Common myeloid progenitor, CD34-positive (primary cell): ENCODE measurements at places on chromosomes 5 and 9.
A peak's percentile ranks its signal among the peaks of the same experiment; 100 is the strongest.

DNA sequence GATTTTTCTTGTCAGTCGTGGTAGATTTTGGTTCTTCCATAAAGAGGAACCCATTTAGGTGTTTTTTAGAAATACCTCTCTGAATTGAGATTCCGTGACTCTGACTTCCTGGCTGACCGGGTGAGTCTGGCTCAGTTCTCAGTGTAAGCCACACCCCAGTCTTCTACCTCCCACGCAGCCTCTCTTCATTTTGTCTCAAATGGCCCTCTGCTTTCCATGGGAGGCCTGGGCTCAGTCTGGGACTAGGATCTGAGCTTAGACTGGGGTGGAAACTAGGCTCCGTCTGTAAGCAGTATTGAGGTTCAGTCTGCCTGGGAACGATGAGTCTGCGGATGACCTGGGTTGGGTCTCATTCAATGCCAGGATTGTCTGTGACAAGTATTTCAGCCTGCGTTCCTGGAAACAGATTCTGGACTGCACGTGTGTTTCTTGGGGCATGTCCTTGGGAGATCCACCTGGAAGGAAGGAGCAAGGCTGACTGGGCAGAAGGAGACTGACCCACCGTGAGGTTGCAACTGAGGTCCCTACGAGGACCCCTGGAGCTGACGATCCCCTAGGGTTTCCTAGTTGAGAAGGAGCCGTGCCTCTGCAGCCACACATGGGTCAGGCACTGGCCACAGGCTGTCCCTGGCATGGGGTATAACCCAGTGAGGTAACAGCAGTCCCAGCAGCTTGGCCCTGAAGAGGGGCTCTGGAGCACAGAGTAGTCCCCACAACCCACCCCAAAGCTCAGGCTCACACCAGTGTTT lies 12.4 kb upstream of the CRB2 start:
- no peak for DNase-seq

- no peak for DNase-seq
Measured at GRCh38 chr9:112757282-112757883, 6.8 kb downstream of the SNX30 start.

GRCh38 chr5:132086277-132086794 lies 12.7 kb downstream of the CSF2 start:
- no peak for DNase-seq

- DNase-seq, result no peak
Measured at GRCh38 chr5:31916327-31916726, 257.8 kb downstream of the GOLPH3 start.

- DNase-seq, result no peak
Measured at GRCh38 chr5:110517396-110517795, 209.1 kb downstream of the TMEM232 start.

- no peak for DNase-seq
Measured at GRCh38 chr5:35377653-35378052, 147.4 kb upstream of the PRLR start.

- DNase-seq, result no peak
Measured at GRCh38 chr5:170971-171800, 20.1 kb upstream of the LRRC14B start.

GRCh38 chr5:10513501-10514442 lies 50.1 kb upstream of the ANKRD33B start:
- peak; percentile 72 for DNase-seq

GRCh38 chr9:128716581-128717254 lies 7.2 kb downstream of the ZDHHC12 start:
- DNase-seq, result no peak

DNA sequence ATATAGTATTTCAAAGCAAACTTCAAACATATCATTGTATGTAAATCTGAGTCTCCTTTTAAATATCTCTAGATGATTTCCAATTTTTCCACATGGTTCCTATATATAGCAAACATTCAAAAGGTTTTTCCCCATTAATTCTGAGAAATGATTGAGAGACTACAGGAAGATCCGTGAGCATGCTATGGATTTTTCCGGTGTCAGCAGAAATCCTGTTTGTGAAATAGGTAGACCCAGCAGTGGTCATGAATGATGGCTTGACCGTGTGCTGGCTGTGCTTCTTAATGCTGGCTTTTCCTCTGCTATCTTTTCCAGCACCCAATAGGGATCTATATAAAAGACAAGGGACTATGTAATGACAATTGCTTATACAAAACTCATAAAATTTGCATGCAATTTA lies 485.3 kb downstream of the PSAT1 start:
- DNase-seq, result no peak

DNA sequence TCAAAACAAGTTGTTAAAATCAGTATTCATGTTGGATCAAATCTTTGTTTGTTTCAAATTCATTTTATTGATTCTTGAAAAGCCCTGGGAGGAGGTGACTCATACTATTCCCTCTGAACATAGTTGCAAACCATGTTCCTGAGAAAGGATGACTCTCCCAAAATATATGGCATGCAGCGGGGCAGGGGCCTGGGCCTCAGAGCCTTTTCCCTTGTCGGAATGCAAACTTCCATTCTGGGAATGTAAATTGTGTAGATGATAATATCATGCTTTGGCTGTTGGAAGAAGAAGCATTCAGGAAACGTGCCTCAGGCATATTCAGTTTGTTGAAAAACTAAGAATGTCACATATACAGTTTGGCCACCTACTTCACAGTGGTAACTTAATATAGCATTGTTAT lies 242.0 kb downstream of the AUH start:
- no peak for DNase-seq

- DNase-seq, result no peak
Measured at GRCh38 chr9:137083394-137084004, 3.3 kb upstream of the MAN1B1 start.

- DNase-seq, result no peak
Measured at GRCh38 chr9:14400658-14400995, 86.7 kb upstream of the NFIB start.

GRCh38 chr5:3862906-3863305 lies 267.3 kb downstream of the IRX1 start:
- DNase-seq, result no peak

- DNase-seq, result no peak
Measured at GRCh38 chr9:122007837-122008236, 85.3 kb downstream of the TTLL11 start.

- DNase-seq, result no peak
Measured at GRCh38 chr5:137415231-137415681, 83.9 kb downstream of the SPOCK1 start.

DNA sequence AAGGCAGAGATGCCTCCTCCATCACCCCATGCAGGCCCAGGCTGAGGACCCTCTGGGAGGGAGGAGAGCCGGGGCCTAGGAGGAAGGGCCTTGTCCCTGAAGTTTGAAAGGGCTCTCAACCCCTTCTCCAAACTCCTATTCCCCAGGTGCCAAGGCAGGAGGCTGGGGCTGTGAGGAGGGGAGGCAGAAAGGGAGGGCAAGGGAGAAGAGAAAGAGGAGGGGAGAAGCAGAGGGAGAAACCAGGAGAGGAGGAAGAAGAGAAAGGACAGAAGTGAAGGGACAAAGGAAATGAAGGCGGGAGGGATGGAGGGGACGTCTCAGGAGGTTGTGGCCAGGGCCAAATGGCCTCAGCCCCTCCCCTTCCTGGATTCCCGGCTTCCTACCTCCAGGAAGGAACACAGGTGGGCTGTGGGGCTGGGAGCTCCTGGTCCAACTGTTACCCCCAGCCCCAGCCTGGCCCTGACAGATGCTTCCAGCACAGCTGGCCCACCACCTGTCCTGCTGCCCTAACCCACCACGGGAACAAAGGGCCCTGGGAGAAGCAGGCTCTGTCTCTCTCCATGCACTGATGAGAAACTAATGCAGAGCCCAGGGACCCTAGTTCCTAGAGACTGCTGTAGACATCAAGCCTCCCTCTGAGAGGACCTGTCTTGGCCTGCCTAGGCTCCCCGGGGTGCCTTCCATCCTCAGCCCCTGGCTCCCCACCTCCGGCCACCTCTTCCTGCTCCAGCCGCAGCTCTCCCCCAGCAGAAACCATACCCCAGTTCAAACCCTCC lies 3.5 kb downstream of the DBN1 start:
- DNase-seq, result no peak

GRCh38 chr5:128870923-128871322 lies 94.4 kb upstream of the SLC27A6 start:
- no peak for DNase-seq

- DNase-seq, result no peak
Measured at GRCh38 chr5:131720714-131721113, 76.1 kb downstream of the FNIP1 start.

- no peak for DNase-seq
Measured at GRCh38 chr9:38278931-38279679, 113.4 kb upstream of the ALDH1B1 start.
